Upper lobe of left lung (tissue), 6 donors: ENCODE measurements at places on chromosomes 3 and 15. TPM values are rescaled to one million over a fixed set of nuclear protein-coding genes. Genes with fewer than 3 reads are reported as not detected.

DNA sequence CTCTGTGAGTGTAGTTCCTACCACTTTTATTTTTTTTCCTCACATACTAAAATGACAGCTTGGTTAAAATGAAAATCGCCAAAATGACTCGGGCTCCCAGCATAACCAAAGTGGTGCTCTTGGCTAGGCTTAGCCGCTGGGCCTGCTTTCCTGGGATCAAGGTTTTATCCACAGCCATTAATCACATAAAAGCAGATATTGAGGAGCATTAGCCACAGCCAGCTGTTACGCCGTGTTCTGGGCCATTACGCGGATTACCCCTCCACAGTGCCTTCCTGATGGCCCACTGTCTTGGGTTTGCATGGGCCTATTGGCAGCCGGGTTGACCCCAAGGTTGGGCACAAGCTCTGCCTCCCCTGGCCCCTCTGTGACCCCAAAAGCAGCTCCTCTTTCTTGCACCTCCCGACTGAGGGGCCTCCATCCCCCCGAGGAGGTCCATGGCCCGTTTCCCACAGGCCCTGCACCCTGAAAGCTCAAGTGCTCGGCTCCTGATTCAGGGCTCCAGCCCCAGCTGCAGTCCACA is 30.4 kb upstream of the TRPM1 start:
- no peak for DNase-seq
- H3K4me3 ChIP-seq = no peak overlapping the region
- H3K27ac ChIP-seq = no peak overlapping the region
- H3K27me3 ChIP-seq = no peaks in the 10 kb centered on the region

GRCh38 chr3:195163719-195164572 is 107.0 kb downstream of the XXYLT1 start:
- no peak overlapping the region for H3K4me3 ChIP-seq
- H3K4me1 ChIP-seq = peaks cover 31% of the 10 kb centered on the region
- DNase-seq = no peak
- H3K27me3 ChIP-seq = no peaks in the 10 kb centered on the region
- H3K27ac ChIP-seq = no peak overlapping the region

DNA sequence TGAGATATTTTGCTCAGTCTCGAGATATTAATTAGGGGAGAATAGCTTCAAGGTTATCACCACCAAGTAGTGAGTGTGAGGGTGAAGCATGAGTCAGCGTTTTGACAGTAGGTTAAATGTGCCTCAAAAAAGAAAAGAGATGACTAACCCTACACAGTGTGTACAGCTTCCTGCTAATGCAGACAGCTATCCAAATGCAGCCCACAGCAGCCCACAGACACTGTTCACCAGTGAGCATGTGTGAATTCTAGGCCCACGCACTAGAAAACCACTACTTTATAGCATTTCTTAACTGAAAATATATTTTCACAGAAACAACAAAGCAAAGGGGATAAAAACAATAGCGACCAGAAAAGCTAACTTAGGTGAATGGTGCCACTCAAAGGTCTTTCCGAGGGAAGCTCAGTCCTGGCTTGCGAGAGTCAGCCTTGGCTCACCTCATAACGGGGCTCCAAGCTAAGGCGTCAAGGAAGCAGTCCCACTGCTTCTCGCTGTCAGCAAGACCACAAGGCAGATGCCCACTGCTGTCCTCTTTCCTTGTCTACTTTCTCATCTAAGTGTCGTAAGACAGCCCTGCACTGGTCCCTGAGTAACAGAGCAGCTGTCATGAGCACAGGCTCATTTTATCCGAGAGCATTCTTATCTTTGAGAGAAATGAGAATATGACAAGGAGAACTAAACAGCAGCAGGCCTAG is 47.6 kb downstream of the TXNRD3 start:
- no peaks in the 10 kb centered on the region for H3K27me3 ChIP-seq
- H3K27ac ChIP-seq = no peak overlapping the region
- peaks cover 47% of the 10 kb centered on the region for H3K36me3 ChIP-seq
- DNase-seq = no peak

- H3K36me3 ChIP-seq = no peaks in the 10 kb centered on the region
- H3K27ac ChIP-seq = no peak overlapping the region
- H3K4me3 ChIP-seq = no peak overlapping the region
Measured at GRCh38 chr3:63705092-63705645, 52.7 kb downstream of the SNTN start.

GRCh38 chr3:159502986-159503385 is 485.6 kb upstream of the IL12A start:
- H3K27me3 ChIP-seq = no peaks in the 10 kb centered on the region
- H3K4me1 ChIP-seq = no peaks in the 10 kb centered on the region
- no peak overlapping the region for H3K27ac ChIP-seq
- no peak overlapping the region for H3K4me3 ChIP-seq
- H3K36me3 ChIP-seq = no peaks in the 10 kb centered on the region

- no peak overlapping the region for H3K27ac ChIP-seq
- H3K4me3 ChIP-seq = no peak overlapping the region
- H3K4me1 ChIP-seq = peaks cover 5% of the 10 kb centered on the region
- DNase-seq = no peak
- no peaks in the 10 kb centered on the region for H3K36me3 ChIP-seq
Measured at GRCh38 chr3:17070161-17070959, 185.6 kb downstream of the PLCL2 start.

- H3K4me3 ChIP-seq = peak overlapping the region; percentile 64
- no peak for DNase-seq
- no peaks in the 10 kb centered on the region for H3K36me3 ChIP-seq
Measured at GRCh38 chr15:40511093-40511471, 40.3 kb downstream of the CHST14 start.

DNA sequence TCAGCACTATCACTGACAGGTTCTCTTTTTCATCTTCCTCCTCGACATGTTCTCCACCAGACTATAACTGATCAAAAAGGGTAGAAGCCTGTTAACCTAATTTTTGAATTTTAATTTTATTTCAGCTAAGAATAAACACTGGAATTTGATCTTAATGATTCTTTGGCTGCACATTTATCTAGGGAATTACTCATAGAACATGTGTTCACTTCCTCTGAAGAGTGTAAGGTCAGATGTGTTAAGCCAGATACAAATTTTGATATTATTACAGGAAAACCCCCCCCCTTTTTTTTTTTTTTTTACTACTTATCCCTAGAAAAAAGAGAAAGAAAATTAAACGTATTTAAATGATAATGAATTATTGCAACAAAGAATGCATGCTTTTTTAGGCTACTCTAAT is 15.0 kb downstream of the DCBLD2 start:
- H3K27ac ChIP-seq = no peak overlapping the region
- no peaks in the 10 kb centered on the region for H3K36me3 ChIP-seq
- H3K27me3 ChIP-seq = no peaks in the 10 kb centered on the region
- no peak overlapping the region for H3K4me3 ChIP-seq
- no peak for DNase-seq

DNA sequence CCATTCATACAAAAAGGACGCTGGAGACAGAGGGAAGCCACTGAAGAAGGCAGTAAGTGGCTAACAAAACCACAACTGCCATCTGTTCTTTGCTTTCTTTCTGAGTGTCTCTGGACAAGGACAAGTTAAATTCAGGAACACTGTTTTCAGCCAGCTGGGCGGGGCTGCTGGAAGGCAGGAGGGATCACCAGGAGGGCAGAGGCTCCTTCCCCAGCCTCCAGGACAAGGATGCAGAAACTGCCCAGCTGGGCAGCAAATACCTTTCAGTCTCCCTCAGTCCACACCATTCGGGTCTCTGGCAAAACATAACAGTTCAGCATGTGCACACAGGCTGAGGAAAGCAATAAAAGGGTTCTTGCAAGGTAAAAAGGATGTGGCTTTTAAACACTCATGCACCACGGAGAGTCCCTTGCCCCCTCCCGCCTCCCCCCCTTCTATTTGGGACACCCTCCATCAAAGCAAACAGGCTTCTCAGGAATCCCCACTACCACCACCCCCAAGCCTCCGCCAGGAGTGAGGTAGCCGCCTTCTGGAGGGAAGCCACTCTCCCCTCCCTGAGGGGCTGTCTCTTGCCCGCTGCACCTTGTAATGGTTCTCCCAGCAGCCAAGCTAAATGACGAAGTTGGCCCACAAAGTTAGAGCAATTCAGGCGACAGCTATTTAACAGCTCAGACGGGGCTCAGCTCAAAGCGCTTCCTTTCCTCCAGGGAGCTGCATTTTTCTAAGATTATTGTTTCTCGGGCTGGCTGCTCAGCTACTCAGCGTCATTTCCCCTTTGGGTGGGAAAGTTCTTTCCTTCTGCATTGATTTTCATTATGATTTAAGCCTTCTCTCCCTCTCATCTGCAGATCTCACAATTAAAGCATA is 3.8 kb downstream of the HEG1 start:
- peak overlapping the region; percentile 57 for H3K4me3 ChIP-seq
- DNase-seq = no peak

DNA sequence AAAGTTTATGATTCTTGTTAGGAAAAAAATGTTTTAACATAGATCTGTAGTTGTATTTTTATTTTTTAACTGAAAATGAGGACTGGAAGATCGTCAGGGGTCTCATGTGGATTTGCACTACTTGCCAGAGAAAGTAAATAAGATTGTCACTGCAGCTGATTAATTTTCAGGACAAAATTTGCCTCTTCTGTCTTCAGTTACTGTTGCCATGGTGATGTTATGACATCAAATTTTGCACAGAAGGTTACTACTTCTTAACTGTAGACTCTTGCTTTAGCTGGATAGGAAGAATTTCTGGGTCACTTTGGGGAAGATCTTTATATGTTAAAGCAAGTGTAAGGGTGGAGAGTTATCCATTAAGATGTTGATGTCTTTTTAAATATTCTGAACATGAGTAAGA is 82.2 kb upstream of the WDR72 start:
- H3K4me3 ChIP-seq = no peak overlapping the region
- DNase-seq = no peak
- no peaks in the 10 kb centered on the region for H3K36me3 ChIP-seq

DNA sequence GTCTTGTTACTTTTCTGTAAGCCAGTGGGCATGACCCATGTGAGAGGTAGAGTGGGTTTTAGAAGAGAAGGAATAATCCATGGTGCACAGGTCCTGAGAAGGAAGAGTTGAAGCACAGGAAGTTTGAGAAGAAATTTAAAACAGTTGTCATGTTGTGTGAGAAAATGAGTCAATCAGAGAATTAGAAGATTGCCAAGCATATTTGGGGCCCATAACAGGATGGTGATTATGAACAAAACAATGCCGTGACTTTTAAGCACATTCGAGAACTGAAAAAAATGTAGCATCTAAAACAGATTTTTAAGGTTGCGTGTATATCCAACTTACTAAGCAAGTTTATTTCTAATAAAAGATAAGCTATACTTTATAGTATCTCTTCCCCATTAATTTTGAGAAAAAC is 198.7 kb downstream of the RORA start:
- H3K27me3 ChIP-seq = no peaks in the 10 kb centered on the region
- no peak overlapping the region for H3K27ac ChIP-seq
- H3K4me1 ChIP-seq = no peaks in the 10 kb centered on the region
- no peak for DNase-seq

DNA sequence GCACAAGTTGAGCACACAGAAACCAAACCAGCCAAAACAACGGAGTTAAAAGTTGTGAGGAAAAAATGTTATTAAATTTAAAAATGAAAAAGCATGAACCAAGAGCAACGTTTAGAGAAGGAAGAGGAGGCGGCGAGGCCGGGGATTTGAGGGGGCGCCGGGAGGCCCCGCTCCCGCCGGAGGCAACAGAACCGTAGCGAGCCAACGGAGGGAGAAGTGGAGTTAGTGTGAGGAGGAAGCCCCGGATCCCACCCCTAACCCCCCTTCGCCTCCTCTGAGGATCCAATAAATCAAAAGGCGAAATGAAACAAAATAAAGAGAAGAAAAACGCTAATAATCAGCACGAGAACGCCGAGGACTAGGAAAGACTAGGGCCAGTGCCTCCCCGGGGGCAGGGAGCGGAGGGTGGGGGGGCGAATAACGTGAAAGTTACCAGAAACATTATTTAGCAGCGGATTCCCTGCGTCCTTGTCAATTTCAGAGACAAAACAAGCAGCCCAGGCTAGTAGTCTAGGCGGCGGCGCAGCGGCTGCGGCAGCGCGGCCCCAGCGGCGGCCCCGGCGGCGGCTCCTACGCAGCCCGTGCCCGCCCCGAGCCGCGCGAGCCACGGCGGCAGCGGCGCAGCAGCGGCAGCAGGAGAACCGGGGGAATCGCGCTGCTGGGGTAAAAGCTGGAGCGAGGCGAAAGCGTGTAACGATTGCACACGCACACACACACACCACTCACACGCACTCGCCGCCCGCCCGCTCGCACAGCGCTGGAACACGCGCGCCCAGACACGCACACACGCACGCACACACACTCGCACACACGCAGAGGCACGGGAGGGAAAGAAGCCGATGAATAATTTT is 1.7 kb downstream of the MEIS2 start:
- peaks cover 38% of the 10 kb centered on the region for H3K4me1 ChIP-seq
- H3K27me3 ChIP-seq = no peaks in the 10 kb centered on the region
- H3K27ac ChIP-seq = peak overlapping the region; percentile 84
- no peak for DNase-seq

DNA sequence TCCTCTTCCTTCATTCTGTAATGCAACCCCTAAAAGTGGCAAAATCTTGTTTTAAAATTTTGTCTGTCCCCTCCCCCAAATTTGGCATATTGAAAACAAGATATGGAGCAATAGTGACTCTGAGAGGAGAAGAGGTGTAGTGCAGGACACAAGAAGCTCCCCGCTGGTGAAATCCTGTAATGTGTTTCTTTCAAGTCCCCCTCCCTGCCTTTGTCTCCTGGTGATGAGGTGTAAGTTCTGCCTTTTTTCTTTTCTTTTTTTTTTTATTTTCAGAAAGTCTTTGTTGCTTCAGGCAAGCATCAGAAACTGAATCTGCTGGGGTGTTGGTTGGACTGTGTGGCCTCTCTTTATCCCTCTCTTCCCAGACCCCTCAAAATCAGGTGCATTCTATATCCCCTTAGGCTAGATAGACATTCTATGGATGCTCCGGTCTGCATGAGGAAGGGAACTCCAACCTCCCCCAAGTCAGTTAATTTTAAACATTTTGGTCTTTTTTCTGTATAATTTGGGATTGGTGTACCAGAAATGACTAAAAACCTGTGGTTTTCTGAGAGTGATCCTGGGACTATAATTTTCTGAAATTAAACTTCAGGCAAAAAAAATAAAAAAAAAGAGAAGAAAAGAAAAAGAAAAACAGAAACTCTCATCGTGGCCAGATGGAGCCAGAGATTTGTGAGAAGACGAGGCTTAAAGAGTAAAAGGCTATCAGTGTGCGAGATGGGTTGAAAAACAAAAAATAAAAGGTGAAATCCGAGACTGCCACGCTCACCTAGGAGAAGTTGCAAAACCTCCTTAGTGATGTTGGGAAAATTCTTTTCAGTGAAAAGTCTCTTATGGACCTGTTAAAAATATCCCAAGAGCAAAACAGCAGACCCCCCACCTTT is 21.4 kb downstream of the ACKR2 start:
- H3K36me3 ChIP-seq = no peaks in the 10 kb centered on the region
- no peak for DNase-seq
- H3K4me1 ChIP-seq = no peaks in the 10 kb centered on the region
- no peaks in the 10 kb centered on the region for H3K27me3 ChIP-seq
- H3K4me3 ChIP-seq = no peak overlapping the region

The CPLX3 gene
- not detected for total RNA-seq

The KLHL40 gene
- total RNA-seq = not detected

The TMPRSS7 gene
- 0.15 TPM for total RNA-seq

The PP2D1 gene
- total RNA-seq = not detected

The NANOGP8 gene
- 0.46 TPM for total RNA-seq

The PRR23A gene
- not detected for total RNA-seq

The PDCD7 gene
- 23.2 TPM for total RNA-seq

The COMMD2 gene
- total RNA-seq = 43.0 TPM
